ENCODE measurements at places on chromosomes 12 and 14.
A peak's percentile ranks its signal among the peaks of the same experiment; 100 is the strongest.

GRCh38 chr12:125183187-125184067 is 118.2 kb downstream of the AACS start:
- DNase-seq = peak; percentile 71

DNA sequence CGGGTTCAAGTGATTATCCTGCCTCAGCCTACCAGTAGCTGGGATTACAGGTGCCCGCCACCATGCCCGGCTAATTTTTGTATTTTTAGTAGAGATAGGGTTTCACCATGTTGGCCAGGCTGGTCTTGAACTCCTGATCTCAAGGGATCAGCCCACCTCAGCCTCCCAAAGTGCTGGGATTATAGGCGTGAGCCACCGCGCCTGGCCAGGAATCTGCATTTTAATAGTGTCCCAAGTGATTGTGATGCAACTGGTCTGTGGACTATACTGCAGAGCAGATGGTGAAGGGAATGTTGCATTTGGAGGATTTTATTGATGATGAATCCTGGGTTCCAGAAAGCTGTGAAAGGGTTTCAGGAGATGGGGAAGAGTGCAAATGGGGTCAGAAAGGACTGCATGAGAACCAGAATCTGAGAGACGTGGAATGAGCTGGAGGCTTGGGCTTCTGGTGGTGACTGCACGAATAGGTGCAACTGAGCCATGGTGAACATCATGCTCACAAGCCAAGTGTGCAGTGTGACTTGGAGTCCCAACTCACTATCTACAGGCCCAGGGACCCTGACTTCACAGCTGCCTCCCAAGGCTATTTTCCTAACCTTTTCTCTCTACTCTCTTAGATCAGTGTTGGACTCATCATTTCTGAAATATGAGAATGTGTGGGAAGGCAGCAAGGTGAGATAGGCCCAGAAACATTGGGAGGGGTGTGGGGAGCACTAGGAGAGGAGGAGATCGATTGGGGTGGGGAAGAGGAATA is 4.5 kb downstream of the RPS26 start:
- DNase-seq = no peak

- no peak for DNase-seq
These were observed 10.9 kb downstream of the HDAC7 start for GRCh38 chr12:47808574-47809365.

GRCh38 chr14:44782775-44783238 is 178.9 kb downstream of the KLHL28 start:
- no peak for DNase-seq

GRCh38 chr12:75863533-75863932 is 168.0 kb downstream of the PHLDA1 start:
- DNase-seq = no peak

GRCh38 chr12:116540622-116541152 is 18.5 kb upstream of the MAP1LC3B2 start:
- no peak for DNase-seq

DNA sequence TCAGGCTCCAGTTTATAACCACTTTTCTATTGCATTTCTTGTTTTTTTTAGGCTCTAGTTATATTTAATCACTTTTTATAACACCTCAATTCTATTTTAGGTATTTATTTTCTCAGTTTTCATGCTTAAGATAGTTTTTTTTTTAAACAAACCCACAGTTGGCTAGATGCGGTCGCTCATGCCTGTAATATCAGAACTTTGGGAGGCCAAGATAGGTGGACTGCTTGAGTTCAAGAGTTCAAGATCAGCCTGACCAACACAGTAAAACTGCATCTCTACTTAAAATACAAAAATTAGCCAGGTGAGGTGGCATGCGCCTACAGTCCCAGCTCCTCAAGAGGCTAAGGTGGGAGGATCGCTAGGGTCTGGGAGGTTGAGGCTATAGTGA is 93.0 kb downstream of the PPP1R12A start:
- no peak for DNase-seq

GRCh38 chr14:68043752-68044151 is 224.2 kb downstream of the RAD51B start:
- no peak for DNase-seq

DNA sequence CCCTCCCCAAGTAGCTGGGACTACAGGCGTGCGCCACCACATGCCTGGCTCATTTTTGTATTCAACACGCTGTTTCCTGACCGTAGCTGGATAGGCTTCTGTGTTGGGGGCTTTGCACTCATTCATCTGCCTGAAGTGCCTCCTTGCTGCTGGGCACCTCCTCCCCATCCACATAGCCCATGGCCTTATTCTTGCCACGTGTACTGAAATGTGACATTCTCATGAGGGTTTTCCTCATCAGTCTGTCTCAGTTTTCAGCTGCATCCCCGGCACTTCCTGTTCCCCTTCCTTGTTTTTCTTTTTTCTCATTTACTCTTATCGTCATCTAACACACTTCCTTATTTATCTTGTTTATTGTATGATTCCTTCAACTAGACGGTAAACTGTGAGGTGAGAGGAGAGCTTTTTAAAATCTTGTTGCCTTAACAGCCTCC is 36.6 kb downstream of the RCOR1 start:
- no peak for DNase-seq

DNA sequence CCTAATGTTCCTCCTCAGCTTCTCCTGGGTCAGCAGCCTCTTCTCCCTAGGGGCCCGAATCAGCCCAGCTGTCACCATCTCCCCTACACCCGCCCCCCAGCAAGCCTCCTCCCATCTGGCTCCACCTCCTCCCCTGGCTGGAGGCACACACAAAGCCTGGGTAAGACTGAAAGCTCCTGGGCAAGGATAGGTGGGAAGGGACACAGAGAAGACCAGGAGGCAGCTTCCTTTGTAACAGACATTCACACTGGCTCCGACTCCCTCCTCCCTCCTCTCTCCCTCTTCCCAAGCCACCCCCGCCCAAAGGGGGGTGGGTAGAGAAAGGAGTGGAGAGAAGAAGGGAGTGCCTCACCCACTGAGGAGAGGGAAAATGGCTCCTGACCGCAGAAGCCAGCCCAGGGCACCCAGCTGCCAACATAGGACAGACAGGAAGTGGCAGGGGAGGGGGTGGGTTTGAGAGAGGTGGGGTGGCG is 4.0 kb downstream of the CHD4 start:
- no peak for DNase-seq

DNA sequence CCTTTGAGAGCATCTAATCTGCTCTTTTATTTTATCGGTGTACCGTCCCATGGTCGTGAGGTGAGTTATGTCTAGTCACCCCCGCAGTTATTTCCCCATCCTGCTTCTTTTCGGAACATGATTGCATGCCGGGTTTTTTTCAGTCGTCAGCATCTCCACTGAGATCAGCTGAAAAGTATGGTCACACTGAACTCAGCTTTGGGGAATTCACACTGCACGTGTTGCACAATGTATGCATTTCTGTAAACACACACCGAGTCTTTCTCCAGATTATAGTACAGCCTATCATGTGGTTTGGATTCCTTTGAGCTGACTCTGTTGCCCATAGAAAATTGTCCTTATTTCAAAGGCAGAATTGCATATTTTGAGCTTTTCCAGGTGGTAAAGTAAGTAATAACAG is 24.6 kb downstream of the PLXNC1 start:
- DNase-seq = no peak

DNA sequence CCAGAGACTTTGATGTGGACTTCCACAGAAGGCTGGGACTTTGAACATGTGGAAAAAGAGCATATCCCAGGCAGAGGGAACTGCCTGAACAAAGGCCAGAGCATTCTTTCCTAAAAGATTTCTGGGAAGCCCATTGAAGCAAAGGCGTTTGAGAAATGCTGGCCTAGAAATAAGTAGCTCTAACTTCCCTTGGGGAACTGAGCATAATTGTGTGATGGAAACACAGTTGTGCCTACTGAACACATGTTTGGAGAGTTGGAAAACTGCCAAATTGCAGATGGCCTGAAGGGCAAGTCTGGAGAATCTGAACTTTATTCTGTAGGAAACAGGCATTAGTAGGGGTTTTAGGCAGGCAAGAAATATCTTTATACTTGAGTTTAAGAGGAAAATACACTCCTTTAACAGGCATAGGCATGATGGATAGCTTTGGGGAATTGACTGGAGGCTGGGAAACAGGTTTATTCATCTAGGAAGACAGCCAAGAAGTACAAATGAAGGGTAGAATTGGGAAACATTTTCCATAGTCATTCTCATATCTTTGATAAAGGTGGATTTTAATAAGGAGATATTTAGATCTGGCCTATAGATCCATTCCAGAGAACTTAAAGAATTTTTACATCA is 134.1 kb downstream of the TPH2 start:
- DNase-seq = no peak

DNA sequence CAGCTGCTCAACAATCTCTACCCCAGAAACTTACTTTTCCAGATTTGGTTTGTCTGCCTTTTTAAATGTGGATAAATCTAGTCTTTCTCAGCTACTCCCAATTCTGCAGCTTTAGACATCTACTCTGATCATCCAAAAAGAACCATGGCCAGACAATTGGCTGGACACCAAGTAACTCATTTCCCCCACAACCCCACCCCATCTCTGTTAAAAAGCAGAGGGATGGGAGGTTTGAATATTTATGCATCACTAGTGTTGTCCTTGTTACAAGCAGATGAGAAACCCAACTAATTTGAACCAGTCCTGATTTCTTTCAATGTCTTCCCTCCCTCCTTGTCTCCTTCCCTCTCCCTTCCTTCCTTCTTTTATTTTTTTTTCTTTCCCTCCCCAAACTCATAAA is 391.9 kb downstream of the GALC start:
- DNase-seq = no peak

DNA sequence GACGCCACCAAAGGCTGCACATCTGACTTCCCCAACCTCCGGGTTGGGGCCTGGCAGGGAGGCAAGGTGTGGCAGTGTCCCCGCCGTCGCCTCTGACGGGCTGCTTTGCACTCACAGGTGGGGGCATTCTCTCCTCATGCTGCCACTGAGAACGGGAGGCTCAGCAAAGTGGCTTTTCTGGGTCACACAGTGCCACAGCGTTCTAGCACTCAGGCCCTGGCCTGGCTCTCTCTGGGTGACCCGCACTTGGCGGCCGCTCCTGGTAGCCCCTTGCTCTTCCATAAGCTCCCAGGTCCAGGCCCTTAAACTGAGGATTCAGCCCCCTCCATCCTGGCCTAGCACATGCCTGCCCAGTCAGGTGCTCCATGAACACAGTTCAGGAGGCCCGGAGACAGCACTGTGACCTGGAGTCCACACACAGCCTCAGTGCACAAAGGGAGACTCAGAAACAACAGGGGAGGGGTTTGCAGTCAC is 25.2 kb downstream of the SERPINA1 start:
- no peak for DNase-seq

DNA sequence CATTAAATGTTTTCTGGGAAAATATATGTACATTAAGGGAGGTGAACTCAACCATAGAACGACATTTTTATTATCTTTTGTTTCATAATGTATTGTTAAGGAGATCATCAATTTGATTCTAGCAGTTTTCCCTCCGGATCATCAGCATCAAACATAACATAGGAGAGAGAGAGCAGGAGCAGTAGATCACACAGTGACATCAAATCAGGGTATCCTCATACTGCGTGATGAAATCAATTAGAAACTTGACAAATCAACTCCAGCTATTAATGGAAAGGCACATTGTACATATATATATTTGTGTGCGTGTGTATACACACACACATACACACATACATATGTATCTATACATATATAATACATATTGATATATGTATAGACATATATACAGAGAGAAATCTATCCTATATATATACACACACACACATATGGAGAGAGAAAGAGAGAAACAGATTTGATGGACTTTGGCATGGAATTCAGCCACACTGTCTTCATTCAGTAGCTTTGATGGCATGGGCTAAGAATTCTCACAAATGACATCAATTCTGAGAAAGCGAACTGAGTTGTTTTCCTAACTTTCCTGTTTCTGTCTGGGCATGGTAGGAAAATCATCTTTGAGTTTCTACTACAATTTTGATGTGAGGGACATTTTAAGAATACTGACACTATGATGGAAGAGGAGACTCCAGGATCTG is 1302.8 kb upstream of the SEL1L start:
- DNase-seq = no peak

GRCh38 chr14:60647837-60648248 is 1.4 kb downstream of the SIX1 start:
- no peak for DNase-seq

DNA sequence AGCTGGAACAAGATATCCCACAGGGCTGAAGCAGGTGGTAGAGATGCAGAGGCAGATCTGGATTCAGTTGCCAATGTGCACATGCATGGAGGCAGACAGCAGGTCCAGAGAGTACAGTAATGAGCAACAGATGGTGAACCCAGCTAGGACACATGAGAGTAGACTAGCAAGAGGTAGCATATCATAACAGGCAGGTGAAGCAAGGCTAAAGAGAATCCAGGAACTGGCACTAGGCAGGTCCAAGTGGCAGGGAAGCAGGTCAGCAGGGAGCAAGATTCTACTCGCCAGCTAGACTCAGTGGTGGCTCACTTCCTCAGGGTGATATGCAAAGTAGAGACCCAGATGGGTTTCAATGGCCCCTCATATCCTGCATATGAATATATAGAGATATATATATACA is 15.3 kb upstream of the MYF6 start:
- no peak for DNase-seq

DNA sequence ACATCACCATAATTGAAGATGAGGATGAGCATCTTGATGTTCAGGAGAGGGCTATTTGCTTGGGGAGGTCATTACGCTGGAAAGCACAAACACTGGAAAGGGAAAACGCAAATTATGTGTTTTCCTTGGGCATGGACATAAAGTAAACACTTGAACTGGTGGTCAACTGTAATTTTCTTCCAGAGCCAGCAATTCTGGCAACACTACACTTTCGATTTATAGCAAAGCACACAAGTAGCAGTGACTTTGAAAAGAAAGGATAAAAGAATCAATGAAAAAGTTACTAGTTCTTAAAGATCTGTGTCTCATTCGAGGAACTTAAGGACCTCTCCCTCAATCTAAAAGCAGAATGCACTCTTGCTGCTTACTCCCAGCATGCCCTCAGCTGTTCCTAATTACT is 2.2 kb downstream of the CLEC14A start:
- DNase-seq = no peak

DNA sequence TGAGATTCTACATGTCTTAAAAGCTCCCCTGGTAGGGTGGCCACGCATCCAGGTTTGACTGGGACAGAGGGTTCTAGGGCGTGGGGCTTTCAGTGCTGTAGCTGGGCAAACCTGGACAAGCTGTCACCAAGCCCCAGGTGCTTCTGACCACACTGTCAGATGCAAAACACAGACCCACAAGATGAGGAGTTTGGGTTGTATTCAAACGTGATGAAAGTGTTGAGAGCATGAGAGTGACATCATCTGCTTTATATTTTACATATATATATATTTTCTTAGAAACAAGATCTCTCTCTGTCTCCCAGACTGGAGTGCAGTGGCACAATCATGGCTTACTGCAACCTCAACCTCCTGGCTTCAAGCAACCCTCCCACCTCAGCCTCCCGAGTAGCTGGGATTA is 210.1 kb downstream of the DPF3 start:
- no peak for DNase-seq

Measured in T1000 (cell line).